ENCODE measurements at places on chromosomes 5 and 9.

- no peak for DNase-seq
These were observed 30.1 kb downstream of the FRMD3 start for GRCh38 chr9:83508067-83508466.

- DNase-seq, result no peak
These were observed 22.7 kb upstream of the FIBCD1 start for GRCh38 chr9:130961511-130962300.

DNA sequence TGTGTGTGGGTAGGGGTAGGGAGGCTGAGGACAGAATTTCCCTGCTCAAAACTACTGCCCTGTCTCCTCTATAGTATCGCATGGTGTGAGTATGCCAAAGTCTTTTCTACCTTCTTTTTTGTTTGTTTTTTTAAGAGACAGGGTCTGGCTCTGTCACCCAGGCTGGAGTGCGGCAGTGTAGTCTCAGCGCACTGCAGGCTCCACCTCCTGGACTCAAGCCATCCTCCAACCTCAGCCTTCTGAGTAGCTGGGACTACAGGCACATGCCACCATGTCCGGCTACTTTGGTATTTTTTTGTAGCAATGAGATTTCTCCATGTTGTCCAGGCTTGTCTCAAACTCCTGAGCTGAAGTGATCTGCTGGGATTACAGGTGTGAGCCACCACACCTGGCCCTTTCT is 2.5 kb downstream of the SRP19 start:
- DNase-seq, result no peak

- no peak for DNase-seq
These were observed 9.7 kb downstream of the C5orf52 start for GRCh38 chr5:157681048-157681447.

- DNase-seq, result no peak
These were observed 112.3 kb downstream of the GCNT1 start for GRCh38 chr9:76571288-76571687.

- DNase-seq, result no peak
These were observed 36.1 kb downstream of the TLE1 start for GRCh38 chr9:81653240-81653639.

DNA sequence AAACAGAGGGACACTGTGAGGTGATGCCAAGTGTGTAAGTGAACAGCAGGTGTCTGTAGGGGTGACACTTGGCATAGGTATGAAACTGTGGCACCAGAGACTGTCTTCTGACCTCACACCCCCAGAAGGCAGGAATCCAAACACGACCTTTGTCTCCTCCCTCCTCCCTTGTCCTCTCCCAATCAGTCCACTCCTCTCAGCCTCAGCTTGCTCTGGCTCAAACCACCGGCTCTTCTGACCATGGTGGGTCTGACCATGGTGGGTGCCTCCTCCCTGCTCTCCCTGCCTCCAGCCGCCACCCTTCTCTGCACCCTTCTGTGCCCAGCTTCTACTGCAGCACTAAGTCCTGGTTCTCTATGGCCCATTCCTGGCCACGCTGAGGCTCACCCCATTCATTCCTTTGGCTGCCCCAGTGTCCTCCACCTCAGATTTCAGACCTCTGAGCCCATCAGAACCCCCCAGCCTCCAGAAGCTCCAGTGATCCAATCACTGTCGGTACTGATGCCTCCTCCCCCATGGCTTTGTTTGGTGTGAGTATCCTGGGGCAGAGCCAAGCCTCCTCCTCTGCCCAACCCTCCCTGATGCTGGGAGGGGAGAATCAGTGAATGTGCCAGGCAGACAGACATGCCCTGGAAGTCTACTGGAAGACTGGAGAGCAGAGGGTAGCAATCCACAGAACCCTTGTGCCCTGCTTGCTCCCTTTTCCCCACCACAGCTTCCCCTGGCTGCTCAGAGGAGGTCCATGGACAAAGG is 1.7 kb upstream of the ARID3C start:
- DNase-seq, result no peak

GRCh38 chr9:107782381-107782780 is 292.8 kb upstream of the KLF4 start:
- no peak for DNase-seq

DNA sequence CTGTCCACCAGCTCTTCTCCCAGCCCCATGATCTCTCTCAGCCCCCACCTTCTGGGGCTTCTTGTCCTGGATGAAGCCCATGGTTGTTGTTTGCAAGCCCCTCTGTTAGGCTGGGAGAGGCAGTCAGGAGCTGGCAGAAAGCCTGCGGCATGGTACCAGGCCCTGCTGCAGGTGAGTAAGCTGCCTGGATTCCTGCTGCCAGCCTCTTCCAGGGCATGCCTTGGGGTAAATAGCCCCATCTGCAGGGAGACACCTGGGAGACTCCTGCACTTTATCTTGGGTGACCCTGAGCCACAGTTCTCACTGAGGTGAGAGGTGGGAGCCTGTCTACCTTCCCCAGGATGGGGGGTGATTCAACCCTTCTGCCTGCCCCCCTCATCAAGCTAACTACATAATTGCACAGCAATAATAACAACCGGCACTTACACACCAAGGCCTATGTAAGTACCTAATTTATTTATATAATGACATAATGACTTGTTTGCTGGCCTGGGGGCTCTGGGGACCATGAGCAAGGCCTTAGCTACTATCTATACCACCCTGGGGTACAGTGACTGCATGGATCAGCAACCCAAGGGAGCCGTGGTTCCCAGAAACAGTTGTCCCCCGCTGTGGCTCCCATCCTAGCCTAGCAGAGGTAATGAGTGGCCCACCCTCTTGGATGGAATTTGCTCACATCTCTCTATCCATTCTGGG is 116.0 kb downstream of the PSD2 start:
- no peak for DNase-seq

DNA sequence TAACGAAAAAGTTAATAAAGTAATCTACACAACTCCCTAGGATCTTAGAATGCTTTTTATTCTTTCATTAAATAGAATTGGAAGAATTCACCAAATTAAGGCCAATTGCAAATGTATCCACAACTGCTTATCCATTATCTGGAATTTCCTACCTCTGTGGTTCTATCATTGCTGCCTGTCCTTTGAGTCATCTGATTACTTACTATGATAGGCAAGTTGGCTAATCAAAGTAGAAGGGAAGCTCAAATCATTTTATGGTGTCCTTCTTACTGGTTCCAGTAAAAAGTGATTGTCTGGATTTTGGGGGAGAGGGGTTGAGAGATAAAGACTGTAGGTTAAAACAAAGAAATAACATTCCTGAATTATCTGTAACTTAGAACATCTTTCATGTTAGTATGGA is 161.4 kb upstream of the GNA14 start:
- DNase-seq, result no peak

DNA sequence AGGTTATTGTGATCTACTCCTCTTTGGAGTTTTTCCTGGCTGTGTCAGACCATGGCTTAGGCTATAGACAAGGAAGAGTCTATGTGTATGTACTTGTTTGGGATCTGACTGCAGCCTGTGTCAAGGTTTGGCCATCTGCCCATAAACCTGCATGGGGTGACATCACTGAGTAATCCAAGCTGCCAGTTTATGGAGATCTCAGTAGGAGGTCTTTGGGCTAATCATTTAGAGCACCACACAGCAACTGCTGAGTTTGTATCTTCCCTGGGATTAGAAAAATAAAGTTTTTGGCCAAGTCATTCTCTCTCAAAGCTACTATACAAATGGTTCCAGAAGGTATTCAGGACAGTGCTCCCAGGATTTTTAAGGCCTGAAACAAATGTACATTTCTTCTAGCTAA is 65.5 kb upstream of the HSPB3 start:
- DNase-seq, result no peak

DNA sequence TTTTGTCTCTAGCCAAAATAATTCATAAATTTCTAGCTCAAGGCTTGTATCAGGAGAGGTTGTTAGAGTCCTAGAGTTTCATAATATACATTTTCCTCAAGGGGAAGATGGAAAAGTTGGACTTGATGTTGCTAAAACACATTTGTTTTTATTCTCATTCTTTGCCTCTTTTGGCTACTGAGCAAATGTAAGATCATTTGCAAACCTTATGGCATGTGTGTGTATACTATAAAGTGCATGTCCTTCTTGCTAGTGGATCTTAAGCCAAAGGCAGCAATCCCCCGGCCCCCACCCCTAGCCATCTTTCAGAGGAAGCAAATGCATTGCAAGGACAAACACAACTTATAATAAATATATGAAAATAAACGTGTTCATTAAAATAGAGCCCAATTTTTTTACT is 43.0 kb downstream of the ADAMTSL1 start:
- no peak for DNase-seq

DNA sequence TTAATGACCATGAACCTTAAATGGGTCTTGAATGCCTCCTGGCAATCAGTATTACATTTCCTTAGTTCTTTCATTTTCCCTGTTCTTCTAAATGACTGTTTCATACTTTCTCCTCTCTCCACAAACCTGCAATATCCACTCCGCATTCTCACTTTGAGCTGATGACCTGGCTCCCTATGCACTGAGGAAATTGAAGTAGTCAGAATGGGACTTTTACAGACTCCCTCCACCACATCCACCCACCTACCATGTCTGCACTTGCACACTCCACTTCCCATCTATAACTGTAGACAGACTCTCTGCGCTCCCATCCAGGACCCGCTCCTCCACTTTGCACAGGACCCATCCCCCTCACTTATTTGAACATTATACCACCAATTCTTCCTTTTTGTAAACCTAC is 36.2 kb upstream of the GZMA start:
- no peak for DNase-seq

GRCh38 chr9:121838746-121839669 is 187.6 kb downstream of the DAB2IP start:
- DNase-seq, result no peak

GRCh38 chr5:137148159-137148558 is 351.0 kb downstream of the SPOCK1 start:
- no peak for DNase-seq

DNA sequence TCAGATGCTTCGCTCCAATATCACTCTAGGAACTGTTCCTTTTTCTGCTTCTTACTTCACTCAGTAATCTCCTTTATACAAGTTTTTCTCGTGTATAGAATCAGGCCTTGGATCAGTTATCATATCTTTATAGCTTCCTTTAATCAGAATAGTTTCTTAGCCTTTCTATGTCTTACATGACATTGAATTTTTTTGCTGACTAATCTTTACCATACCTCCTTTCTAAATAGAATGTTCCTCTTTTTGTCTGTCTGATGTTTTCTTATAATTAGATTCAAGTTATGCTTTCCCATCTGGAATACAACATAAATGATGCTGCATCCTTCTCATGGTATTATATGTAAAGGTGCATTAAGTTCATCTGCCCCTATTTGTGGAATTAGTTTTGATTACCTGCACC is 40.2 kb upstream of the TYRP1 start:
- no peak for DNase-seq

- no peak for DNase-seq
These were observed 21.7 kb downstream of the CXXC5 start for GRCh38 chr5:139669662-139670368.

- DNase-seq, result no peak
These were observed 31.2 kb upstream of the CEP120 start for GRCh38 chr5:123454259-123454911.

DNA sequence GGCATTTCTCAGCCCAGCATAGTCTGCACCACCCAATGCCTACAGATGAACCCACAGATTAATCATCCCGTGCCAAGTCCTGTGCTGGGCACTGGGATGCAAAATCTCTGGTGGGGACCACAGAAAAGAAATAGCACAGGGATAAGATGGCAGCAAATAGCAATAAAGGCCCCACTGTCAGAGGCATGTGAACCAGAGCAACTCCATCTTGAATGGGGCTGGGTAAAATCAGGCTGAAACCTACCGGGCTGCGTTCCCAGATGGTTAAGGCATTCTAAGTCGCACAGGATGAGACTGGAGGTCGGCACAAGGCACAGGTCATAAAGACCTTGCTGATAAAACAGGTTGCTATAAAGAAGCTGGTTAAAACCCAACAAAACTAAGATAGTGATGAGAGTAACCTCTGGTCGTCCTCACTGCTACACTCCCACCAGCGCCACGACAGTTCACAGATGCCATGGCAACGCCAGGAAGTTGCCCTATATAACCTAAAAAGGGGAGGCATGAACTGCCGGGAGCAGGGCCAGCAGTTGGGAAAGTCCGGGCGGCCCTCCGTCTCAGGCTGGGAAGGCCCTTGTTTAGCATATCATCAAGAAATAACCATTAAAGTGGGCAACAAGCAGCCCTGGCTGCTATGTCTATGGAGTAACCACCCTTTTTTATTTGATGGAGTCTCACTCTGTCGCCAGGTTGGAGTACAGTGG is 65.2 kb downstream of the C9orf50 start:
- no peak for DNase-seq

DNA sequence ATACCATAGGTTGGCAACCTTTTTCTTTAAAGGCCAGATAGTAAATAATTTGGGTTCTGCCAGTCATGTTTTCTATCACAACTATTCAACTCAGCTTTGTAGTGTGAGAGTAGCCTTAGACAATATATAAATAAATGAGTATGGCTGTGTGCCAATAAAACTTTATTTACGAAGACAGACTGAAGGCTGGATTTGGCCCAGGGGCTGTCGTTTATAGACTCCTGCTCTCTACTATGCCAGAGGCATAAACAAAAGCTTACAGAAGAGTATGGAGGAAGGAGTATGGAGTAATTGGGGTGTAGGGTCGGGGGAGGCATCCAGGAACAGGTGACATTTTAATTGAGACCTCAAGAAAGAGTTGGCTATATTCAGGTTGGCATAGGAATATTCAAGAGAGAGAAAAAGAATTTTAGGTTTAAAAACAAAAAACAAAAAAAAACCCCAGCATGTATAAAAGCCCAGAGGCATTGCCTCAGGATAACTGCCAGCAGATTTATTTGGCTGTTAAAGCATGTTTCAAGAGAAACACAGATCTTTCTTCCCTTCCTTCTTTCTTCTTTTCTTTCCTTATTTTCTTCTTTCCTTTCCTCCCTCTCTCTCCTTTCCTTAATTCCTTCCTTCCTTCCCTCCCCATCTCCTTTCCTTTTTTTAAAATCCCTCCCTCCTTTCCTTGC is 39.9 kb downstream of the SLIT3 start:
- DNase-seq, result no peak

DNA sequence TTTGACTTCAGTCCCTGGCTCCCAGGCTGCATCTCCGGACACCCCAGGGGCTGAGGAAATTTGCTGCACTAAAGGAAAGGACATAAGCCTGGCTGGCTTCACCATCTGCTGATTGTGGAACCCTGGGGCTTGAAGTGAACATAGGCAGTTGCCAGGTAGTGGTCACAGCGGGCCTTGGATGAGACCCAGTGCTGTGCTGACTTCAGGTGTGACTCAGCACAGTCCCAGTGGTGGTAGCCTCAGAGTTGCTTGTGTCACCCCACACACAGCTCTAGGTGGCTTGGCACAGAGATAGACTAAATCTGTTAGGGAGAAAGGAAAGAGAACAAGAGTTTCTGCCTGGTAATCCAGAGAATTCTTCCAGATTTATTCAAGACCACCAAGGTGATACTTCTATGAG is 36.1 kb upstream of the RUSC2 start:
- DNase-seq, result no peak

GRCh38 chr9:1198085-1198484 is 147.9 kb downstream of the DMRT2 start:
- DNase-seq, result no peak

DNA sequence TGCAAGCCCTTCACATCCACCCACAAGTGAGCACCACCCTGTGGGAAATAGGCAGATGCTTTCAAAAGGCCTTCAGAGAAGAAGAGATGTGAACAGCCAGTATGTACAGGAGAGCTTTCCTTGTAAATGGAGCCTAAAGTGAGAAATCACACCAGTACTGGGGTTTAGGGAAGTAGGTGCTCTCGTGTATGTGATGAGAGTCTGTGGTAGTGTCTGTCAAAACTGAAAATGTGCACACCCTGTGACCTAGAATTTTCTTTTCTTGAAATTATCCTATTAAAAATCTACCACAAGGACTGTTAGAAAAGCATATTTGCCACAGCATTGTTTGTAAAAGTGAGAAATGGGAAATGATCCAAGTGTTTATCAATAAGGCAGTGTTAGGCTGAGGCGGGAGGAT is 16.6 kb downstream of the OTULINL start:
- no peak for DNase-seq

Measured in amygdala (tissue), 56 donors.